ENCODE measurements at places on chromosomes 13 and 19.

DNA sequence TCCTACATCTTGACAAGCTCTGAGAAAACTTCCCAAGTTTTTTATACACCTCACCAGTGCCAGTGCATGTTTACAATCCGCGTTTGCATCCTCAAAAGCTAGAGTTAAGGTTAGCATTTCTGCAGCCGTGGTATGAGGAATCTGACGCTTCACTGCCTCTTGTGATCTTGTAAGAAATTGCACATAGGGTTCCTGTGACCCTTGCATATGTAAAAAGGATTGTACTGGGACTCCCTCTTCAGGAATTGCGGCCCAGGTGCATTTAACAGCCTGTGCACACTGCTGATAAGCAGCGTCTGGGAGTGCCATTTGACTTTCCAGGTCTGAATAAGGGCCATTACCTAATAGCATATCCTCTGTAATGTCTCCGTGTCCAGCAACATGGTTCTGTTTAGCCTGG is 15.3 kb downstream of the FPR3 start:
- DNase-seq, result no peak

DNA sequence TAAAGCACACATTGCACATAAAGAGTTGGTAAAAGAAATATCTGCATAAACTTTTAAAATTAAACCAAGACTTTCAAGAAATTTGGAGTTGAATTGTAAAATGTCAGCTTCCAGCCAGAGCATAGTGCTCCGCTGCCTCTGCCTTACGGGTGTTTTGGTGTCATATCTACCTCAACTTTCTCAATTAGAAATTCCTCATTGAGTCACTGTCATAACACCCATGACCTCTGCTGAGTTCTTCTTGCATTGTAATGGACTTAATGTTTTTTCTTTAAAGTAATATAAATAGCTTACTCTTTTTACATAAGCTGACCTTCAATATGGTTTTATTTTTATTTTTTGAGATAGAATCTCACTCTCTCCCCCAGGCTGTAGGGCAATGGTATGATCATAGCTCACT is 551.0 kb upstream of the NBEA start:
- DNase-seq, result no peak

DNA sequence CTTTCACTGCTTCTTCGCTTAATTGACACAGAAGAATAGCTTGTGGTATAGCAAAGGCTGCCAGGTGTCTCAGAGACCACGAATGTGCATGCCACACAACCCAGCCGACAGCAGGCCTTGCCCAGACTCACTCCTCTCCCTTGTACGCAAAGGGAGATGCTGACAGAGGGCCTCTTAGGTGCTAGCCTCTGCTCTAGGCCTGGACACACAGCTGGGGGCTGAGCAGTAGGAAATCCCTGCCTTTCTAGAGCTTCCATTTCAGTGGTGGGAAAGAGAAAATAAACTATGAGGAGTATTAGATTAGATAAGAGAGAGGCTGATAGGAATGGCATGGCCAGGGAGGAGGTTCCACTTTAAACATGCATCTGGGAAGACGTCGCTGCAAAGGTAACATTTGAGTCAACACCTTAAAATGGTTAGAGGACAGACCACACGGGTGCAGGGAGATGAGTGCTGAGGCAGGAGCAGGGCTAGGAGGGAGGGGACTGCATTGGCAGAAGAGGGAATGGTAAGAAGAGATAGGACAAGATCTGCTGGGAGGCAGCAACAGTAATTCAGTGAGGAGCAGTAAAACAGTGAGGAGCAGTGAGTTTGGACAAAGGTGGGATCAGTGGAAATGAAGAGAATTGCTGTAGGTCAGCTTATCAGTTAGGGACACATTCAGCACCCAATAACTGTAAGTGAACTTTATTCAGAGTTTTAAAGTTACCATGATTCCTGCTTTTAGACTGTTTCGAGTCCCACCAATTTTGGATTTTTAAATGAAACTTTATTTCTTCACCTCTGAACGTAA is 100.0 kb downstream of the RNF17 start:
- no peak for DNase-seq

- no peak for DNase-seq
Measured at GRCh38 chr19:21604351-21604926, 99.0 kb downstream of the ZNF429 start.
